ELR (cell line): ENCODE measurements at places on chromosomes 7 and 10.

DNA sequence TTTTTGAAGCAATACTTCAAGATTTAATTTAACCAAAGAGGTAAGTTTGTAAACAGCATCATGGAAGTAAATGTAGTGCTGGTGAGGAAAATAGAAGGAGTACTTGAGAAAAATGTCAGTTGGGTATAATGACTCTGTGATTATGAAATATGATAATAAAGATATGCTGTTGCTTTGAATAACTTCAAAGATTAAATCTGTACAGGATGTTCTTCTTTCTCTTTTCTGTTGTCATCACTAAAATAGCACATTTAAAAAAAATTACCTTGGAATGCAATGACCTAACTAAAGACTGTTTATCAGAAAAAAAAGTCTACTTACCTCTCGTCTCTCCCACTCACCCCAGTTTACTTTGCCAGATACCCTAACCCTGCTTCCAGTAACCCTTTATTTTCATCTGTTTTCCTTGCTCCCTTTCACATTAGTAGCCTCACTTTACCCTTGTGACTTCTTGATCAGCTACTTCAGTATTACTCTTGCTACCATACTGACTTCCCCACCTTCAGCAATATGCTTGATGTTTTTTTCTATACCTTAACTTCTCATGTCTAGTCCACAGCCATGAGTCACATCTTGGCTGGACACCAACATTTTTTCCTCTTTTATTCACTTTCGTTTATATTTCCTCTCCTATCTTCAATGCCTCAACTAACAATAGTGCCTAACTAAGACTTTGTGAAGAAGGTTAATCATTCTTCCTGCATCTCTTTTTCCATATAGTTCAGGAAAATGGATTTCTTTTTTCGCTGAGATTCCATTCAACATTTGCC, 29.7 kb upstream of the TAS2R16 start:
- DNase-seq: peak; percentile 5

DNA sequence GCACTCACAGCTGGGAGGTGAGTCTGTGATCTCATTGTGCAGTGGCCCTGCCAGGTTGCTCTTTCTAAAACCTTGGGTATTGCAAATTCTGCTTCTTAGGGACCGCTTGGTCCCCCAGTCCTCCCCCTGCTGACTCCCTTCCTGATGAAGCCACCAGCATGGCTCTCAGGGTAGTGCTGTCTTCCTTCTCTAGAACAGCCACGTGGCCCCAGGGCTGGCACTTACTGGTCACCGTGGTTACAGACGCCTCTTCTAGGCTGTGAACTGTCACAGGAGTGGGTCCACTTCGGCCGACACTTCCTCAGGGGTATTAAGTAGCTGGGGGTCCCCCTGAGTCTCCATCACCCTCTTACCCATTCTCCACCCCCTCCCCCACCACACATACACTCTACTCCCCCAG, 2.7 kb upstream of the HTRA1 start:
- no peak for DNase-seq

GRCh38 chr10:13795653-13796555, 209.1 kb downstream of the PRPF18 start:
- DNase-seq: no peak

GRCh38 chr7:74148491-74148890, 25.7 kb upstream of the EIF4H start:
- no peak for DNase-seq

DNA sequence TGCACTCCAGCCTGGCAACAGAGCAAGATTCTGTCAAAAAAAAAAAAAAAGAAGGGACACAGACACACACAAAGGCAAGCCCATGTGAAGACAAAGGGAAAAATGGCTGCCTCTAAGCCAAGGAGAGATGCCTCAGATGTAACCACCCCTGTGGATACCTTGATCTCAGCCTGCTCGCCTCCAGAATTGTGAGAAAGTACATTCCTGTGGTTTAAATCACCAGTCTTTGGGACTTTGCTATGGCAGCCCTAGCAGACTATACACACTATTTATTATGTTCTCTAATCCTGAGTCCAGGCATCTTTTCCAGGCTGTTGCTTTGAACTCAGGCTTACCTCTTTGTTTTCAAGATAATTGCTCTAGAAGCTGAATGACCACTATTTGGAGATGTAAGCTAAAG, 494.3 kb downstream of the GALNT17 start:
- no peak for DNase-seq

DNA sequence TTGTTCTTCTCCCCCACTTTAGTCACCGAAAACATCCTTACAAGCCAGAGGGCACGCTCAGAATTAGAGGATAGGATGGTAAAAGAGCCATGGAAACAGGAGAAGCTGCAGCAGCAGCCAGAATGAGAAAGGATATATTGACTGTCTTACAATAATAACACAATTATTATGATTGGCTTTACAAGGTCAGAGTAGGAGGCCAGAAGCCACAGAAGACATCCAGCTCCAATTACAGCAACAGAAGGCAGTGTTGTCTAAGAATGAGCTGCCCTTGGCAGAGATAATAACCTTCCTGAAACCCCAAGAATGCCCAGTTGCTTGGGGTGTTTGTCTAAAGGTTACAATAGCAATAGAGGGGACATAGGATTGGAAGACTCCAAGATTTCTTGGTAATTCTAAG, 168.8 kb downstream of the C1GALT1 start:
- DNase-seq: no peak

- DNase-seq: no peak
Observed at GRCh38 chr10:86665218-86665607, 3.1 kb upstream of the LDB3 start.

- DNase-seq: no peak
Observed at GRCh38 chr7:133609806-133610205, 356.9 kb downstream of the EXOC4 start.

DNA sequence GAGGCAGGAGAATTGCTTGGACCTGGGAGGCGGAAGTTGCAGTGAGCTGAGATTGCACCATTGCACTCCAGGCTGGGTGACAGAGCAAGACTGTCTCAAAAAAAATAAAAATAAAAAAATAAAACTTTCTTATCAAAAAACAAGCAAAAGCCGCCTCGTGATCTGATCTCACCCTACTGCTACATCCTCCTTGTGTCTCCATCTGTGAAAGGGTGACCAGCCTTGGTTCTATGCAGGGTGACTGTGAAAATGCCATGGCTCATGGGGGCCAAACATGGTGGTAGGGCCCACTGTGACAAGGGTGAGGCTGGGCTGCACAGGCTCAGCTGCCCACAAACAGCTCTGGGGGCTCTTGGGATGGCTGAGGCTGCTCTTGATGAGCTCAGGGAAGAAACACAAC, 968 bp upstream of the OPN4 start:
- DNase-seq: no peak

DNA sequence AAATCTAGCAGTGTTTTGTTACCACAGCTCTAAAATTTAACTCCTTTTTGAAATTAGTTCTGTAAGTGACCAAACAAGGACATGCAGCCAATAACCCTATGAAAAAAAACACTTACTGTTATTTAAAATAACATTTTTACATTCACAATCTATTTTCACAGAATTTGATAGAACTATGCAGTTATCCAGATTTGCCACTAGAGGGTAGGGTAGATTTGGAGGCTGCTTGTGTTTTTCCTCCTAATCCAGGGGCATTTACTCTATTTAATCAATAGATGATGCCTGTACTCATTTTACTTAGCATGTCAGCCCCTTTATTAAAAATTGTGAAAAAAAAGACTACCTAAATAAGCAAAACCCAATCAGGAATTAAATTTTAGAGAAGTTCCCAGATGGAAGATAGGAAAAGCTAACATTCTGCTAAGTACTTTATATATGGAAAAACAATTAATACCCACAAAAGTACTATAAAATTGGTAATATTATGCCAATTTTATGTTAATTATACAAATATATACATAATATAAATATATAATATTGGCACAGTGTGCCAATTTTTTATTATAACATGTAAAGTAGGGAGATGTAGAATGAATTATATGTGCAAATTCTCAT, 18.1 kb upstream of the LIPK start:
- DNase-seq: peak; percentile 54

GRCh38 chr10:30359373-30360206, 10.5 kb upstream of the MTPAP start:
- peak; percentile 64 for DNase-seq

- no peak for DNase-seq
Observed at GRCh38 chr10:110822035-110822711, 49.6 kb upstream of the PDCD4 start.

DNA sequence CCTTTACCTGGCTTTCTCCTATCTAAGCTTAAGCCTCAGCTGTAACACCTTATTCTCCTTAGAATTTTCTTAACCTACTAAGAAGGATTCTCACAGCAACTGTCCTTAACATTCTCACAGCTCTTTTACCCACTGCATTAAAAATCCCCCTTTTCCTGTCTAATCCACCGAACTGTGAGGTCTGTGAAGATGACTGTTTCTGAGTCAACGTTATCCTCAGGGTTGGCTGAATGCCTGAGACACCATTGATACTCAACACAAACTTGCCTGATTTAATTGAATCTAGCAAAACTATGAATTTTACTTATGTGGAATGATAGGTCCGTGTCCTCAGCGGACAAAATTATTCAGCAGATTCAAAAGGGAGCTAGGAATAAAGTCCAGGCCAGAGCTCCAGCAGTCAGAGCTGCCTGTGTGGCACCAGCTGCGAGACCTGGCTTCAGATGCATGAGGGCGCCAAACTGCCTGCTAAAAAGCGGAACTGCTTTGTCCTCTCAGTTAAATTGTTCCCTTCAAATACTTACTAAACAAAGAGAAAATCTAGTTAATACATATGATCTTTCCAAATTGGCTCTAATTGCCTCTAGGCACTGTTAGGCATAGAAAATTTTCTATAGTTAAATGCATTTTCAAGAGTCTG, 33.4 kb upstream of the VWDE start:
- peak; percentile 86 for DNase-seq

- DNase-seq: no peak
Observed at GRCh38 chr10:30903397-30904138, 128.1 kb downstream of the ZNF438 start.

GRCh38 chr10:129908406-129908805, 55.7 kb downstream of the EBF3 start:
- no peak for DNase-seq

GRCh38 chr10:123357421-123357930, 203.3 kb downstream of the BUB3 start:
- DNase-seq: no peak

GRCh38 chr7:52080493-52080892, 763.9 kb upstream of the COBL start:
- no peak for DNase-seq

GRCh38 chr7:32390210-32390609, 100.0 kb downstream of the LSM5 start:
- DNase-seq: no peak

DNA sequence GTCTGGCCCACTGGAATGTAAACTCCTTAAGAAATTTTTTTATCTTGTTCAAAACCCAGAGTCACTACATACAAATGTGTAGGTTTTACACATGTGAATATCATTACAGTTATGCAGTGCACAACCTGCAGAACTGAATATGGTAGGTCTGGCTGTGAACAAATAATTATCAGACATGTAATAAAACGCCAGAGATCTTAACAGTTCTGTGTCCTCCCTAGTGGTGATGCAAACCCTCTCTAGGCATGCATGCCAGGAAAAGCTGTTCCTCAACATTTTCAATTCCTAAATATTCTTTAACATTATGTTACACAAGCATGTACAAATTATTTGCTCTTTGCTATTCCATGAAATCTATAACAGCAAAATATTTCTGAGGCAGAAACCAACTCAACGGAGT, 124.6 kb downstream of the IMMP2L start:
- no peak for DNase-seq

GRCh38 chr10:7561216-7561893, 105.4 kb downstream of the ITIH5 start:
- no peak for DNase-seq

- DNase-seq: no peak
Observed at GRCh38 chr10:113292743-113293142, 260.1 kb upstream of the HABP2 start.

- DNase-seq: no peak
Observed at GRCh38 chr7:107479303-107479702, 9.4 kb downstream of the GPR22 start.

- no peak for DNase-seq
Observed at GRCh38 chr10:56547163-56547562, 186.1 kb upstream of the ZWINT start.

DNA sequence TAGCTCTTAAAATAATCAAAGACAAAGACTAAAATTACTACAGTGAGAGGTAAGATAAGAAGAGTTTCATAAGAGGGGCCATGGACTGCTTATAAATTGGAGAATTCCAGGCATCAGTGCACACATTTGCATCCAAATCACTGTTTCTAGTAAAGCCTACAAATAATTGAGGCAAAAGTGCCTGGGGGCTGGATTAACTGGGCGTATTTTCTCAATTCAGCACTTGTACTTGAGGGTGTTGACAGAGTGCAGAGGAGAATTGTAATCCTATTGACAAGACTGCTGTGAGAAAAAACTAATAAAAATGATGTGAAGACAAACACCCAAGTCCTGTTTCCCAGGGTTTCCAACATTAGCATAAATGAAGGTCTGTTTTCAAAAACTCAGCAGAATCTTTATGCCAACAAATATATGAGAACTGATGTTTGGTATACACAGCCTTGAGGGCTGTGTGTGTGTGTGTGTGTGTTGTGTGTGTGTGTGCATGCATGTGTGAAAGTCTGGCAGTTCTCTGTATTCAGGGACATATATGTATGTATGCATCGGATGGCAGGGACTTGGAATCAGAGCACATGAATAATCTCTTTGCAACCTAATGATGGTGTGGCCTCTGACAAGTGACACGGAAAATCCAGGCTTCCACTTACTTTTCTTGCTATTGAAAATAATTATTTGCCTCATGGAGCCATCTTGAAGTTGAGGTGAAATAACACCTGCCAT, 182.1 kb upstream of the CDC14C start:
- DNase-seq: no peak

DNA sequence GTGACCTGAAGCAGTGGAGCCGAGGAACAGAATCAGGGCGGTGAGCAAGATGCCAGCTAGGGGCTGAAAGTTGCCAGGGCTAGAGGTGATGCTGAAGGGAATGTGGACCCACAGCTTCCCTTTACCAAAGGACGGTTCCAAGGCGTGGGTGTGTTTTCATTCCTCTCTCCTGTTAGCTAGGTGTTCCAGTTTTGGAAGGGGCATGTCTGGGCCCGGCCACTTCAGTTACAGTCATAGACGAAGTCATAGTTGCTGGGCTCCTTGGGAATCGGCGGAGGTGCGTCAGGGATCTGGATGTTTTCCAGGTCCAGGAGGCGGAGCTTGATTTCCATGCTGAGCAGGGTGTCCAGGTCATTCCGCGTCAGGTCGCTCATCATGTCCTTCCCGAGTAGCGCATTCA, 131.0 kb upstream of the AOAH start:
- DNase-seq: no peak

- DNase-seq: peak; percentile 33
Observed at GRCh38 chr7:92626281-92626809, 36.2 kb upstream of the FAM133B start.

GRCh38 chr7:120307991-120308545, 35.1 kb downstream of the KCND2 start:
- DNase-seq: no peak

DNA sequence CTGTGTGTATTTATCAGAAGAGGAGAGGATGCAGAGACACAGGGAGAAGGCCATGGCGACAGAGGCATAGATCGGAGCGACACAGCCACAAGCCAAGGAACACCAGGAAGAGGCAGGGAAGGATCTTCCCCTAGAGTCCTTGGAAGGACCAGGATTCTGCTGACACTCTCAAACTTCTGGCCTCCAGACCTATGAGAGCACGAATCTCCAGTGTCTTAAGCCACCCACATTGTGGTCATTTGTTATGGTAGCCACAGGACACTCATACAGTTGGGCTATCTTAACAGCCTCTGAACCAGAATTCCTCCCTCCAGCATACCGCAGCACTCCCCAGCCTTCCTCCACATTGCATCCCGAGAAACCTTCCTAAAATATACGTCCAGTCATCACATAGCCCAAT, 367.0 kb upstream of the MGMT start:
- DNase-seq: no peak
